Stimulated activated CD4-positive, alpha-beta T cell treated with anti-CD3 and anti-CD28 coated beads, Interleukin-2, amount 100 ng/mL, for 4 hours (primary cell): ENCODE measurements at places on chromosomes 7 and 10.

DNA sequence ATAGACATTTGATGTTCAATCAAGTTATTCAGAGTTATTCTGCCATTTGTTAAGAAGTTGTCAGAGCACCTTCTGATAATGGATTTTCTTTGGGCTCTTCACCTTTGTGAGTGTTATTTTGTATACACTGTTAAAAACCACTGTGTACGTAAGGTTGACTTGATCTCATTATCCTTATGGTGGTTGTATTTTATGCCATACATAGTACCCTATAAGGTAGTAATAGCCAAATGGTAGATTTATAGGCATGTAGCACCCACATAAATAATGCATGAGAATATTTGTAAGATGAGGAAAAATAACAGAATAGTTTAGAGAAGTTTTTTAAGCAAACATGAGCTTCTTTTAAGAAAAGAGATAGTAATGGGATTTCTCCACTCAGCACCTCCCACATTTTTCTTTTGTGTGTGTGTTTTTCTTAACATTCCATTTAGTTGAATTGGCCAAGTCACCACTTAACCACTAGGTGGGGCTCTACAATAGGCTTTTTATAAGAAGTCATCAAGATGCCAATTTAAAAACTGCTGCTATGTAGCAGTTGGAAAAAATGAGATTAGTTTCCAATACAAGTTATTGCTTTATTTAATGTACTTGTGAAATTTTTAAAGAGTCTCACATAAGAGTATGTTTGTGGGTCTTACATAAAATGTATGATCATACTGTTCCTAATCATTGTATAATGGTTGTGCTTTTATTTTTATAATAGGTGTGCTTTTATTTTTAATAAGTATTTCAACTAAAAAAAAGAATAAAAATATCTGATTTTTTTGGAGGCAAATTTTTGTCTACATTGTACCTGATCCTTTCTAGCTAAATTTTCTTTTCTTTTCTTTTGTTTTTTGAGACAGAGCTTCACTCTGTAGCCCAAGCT is 41.1 kb upstream of the STMP1 start:
- peak; percentile 0 for DNase-seq

- no peak for DNase-seq
Observed at GRCh38 chr10:122856902-122857301, 11.2 kb upstream of the CUZD1 start.

DNA sequence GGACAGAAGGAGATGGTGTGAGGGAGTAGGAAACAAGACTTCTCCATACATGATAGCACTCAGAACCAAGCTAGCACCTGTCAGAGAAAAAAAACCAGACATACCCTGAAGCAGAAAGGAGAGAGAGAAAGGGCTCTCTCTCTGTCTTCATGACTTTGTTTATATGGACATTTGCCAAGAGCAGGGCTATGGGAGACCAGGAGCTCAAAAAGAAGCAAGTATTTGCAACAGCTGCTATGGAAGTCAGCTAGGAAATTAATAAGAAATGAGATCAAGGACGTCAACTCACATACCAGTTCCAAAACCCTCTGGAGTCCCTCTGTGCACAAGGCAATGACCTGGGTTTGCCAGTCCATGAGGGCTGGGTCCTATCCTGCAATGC is 111.6 kb downstream of the SGMS1 start:
- DNase-seq, result no peak

- no peak for DNase-seq
Observed at GRCh38 chr7:28037220-28038010, 143.2 kb downstream of the JAZF1 start.

DNA sequence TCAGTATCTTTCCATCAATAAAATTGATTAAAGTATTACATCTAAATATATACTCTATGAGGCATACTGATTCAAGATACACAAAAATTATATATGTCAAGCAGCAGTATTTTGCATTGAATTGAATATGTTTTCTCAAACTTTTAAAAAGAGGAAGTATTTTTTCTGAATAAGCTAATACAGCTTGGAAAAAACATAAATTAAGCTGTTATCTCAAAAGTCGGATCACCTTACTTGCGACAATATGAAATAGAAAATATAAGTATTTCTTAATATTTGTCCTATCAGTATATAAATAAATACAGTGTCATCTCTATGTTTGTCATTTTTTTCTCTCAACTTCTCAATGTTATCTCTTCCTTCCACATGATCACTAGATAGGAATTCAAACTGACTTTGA is 139.3 kb downstream of the MBL2 start:
- DNase-seq, result no peak
